ENCODE measurements at places on chromosomes 13 and 19.

- DNase-seq, result no peak
These were observed 409.8 kb upstream of the KLHL1 start for GRCh38 chr13:70518081-70518480.

- no peak for DNase-seq
These were observed 803.6 kb downstream of the DIAPH3 start for GRCh38 chr13:59360108-59360507.

- no peak for DNase-seq
These were observed at the start of gene DCLK1 for GRCh38 chr13:36131222-36131930. TSS of gene DCLK1 (minus strand) at chr13:36131382.

- DNase-seq, result no peak
These were observed 19.9 kb upstream of the DHRS12 start for GRCh38 chr13:51823863-51824262.

- no peak for DNase-seq
These were observed 53.4 kb upstream of the KLF12 start for GRCh38 chr13:74187564-74187963.

- DNase-seq, result no peak
These were observed 54.9 kb downstream of the KCNRG start for GRCh38 chr13:50070186-50070585.

DNA sequence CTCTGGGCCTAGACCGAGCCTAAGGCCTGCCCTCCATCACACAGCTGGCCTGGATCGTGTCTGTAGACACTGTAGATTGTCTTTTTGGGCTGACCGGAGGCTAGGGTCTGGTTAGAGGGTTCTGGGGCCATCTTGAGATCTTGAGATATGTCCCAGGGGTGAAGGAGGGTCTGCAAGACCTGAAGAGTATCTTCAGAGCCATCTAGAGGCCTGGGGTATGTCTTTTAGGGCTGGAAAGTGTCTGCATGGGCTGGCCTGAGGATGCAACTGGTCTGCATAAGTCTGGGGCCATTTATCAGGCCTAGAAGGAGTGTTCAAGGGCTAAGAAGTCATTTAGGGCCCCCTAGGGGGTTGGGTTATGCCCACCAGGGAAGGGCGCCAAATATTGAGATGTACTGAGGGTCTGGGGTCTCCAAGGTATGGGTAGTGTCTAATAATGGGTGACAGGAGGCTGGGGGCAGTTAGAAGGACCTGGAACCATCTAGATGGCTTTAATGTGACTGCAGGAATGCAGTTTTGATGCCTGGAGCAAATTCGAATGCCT, 555 bp downstream of the SCAF1 start:
- no peak for DNase-seq

- DNase-seq, result no peak
These were observed 28.3 kb downstream of the CNMD start for GRCh38 chr13:52711286-52711685.

GRCh38 chr13:85650613-85651012, 148.6 kb downstream of the SLITRK6 start:
- DNase-seq, result no peak

DNA sequence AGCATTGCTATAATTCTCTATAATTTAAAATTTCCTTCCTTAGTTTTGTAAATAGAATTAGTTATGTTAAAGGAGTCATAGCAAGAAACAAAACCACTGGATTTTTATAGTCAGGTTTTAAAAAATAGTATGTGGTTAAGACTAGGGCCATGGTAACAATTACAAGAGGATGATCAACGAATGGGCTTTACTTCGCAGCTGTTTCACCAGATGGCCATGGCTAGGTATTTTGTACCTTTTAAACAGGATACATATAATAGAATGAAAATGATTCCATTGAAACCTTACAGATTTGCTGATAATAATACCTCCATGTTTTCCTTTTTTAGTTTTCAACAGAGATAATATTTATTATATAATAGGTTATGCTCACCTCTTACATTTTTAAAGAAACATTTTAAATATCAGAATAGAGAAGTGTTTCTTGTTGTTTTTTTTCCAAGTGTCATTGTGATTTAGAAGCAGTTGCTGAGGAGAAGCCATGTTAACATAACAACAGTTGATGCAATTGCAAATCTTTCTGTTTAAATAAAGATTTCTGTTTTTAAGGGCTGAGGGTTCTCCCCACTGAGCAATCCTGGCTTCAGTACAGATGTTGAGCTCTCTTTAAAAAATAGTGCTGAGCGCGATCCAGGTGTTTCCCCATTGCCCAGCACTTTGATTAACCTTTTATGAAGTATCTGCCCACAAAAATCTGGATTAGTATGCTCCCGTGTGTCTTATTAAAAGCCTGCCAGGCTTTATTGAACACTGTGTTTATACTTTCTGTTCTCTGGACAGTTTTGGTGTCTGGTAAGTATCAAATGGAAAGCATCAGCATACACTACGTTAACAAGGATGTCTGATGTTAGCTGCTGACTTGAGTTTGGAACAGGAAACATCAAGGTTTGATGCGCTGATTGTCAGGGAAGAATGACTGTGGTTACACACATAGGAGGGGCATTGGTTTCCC, 205.3 kb downstream of the HS6ST3 start:
- no peak for DNase-seq

DNA sequence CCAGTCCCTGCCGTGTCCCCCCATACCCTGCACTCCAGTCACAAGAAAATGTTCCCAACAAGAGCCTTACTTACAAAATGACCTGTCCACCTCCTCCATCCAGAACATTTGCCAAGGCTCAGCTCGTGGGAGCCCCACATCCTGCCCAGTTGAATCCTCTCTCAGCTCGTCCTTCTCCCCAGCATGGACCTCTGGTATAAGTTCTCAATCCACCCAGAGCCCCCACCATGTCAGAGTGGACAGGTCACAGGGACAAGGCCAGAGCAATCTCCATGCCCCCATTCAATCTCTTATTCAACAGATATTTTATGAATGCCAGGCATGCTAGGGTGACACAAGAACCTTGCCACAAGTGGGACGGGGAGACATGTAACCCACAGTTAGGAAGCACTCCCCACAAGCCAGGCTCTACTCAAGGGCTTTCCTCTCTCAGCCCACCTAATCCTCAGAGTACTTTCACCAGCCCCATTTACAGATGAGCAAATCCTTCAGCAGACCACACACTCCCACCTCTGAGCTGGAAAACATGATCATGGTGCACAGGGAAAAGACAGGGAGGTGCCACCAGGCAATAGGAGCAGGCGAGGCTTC, 15.1 kb downstream of the DEDD2 start:
- no peak for DNase-seq

DNA sequence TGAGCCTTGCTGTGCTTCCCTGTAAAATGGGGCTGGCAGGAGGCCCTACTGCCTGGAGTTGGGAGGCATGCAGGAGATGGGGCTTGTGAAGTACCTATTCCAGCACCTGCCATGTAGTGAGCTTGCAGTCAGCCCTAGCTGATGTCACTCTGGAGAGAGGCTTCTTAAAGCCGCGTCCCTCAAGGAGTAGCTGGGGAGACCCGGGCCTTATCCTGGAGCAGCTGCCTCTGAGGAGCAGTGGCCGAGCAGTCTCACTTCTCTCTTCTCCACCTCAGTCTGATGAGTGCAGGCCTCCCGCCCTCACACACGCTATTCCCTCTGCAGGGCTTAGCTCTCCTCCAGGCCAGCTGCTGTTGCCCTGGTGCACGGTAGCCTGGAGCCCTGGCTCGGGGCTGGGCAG, 18.0 kb downstream of the CLASRP start:
- no peak for DNase-seq

- no peak for DNase-seq
These were observed 368.4 kb upstream of the MIR17HG start for GRCh38 chr13:90979059-90979458.

Data from GM20000 (cell line).